ENCODE measurements at places on chromosomes 16 and 17. TPM values are rescaled to one million over a fixed set of nuclear protein-coding genes. Genes with fewer than 3 reads are reported as not detected.

- no peak overlapping the region for H3K4me3 ChIP-seq
- H3K27ac ChIP-seq, result peak overlapping the region; percentile 26
- no peaks in the 10 kb centered on the region for H3K36me3 ChIP-seq
- H3K4me1 ChIP-seq, result peaks cover 44% of the 10 kb centered on the region
- no peak for DNase-seq
Observed at GRCh38 chr17:68792042-68792685, 163.0 kb downstream of the ABCA8 start.

GRCh38 chr17:78790552-78790951 lies 8.5 kb upstream of the CYTH1 start:
- peaks cover 31% of the 10 kb centered on the region for H3K4me1 ChIP-seq
- no peaks in the 10 kb centered on the region for H3K27me3 ChIP-seq
- peaks cover 5% of the 10 kb centered on the region for H3K36me3 ChIP-seq

DNA sequence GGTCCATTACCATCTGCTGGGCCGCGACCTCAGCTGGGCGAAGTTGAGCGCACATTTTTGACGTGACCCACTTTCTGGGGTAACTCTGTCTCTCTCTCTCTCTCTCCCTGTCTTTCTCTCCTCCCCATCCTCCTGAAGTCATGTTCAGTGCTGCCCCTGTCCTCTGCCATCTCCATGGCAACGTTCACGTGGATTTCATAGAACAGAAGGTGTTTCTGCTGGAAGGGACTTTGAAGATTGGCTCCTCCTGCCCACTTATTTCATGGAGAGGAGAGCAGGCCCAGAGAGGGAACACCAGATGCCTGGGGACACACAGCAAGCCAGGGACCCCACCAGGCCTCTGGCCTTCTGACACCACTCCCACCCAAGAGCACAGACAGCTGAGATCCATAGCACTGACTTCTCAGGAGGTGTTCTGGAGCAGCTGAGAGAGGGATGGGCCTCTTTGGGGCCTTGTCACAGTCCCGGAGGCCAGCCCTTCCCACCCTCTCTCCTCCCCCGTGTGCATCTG lies 4.2 kb upstream of the CCNF start:
- H3K4me3 ChIP-seq, result no peak overlapping the region
- H3K36me3 ChIP-seq, result no peaks in the 10 kb centered on the region
- no peaks in the 10 kb centered on the region for H3K27me3 ChIP-seq
- DNase-seq, result no peak
- no peak overlapping the region for H3K27ac ChIP-seq

SPATA22 gene
- total RNA-seq, result 0.64 TPM

UTS2R gene
- total RNA-seq, result 0.42 TPM
